ENCODE measurements at places on chromosomes 13 and 19.

- no peak for DNase-seq
Observed at GRCh38 chr13:95723438-95723837, 46.5 kb downstream of the DNAJC3 start.

- no peak for DNase-seq
Observed at GRCh38 chr13:110250258-110250891, 56.6 kb downstream of the COL4A1 start.

GRCh38 chr19:15222738-15223648, 9.3 kb downstream of the EPHX3 start:
- peak; percentile 76 for DNase-seq

DNA sequence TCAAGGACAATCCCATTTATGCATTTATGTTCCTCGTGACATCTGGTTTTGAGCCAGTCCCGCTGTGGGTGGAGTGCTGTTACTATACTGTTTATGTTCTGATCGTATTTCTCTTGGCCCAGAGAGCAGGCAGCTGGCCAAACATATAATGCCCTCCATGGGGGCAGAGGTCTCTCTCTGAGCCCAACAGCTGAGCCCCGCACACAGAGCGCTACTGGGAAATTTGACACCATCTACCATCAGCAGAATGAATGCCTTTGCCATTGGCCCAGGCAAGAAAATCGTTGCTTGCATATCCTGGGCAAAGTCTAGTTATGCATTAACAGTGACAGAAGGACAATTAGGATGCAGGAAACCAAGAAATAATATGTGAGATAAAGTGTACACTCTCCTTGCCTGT, 126.8 kb upstream of the CACNA1A start:
- DNase-seq, result no peak

- DNase-seq, result no peak
Observed at GRCh38 chr13:44030615-44031014, 150.9 kb downstream of the LACC1 start.

DNA sequence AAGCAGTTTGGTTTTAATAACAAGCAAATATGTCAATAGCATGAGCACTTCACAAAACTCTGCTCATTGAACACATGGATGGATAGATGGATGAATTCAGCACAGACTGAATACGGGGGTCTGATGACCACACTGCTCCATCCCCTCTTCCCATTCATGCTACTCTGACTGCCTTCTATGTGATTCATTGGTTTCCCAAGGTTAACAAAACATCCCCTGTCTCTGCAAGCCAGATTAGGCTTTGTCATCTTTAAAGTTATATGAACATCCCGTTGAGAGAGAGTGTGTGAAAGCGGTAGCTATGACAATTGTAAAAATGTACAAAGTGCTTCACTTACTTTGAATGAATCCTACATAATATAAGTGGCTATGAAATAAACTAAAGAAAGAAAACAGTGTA, 252.5 kb downstream of the OXGR1 start:
- no peak for DNase-seq

- no peak for DNase-seq
Observed at GRCh38 chr13:31201341-31202031, 1.7 kb downstream of the B3GLCT start.

DNA sequence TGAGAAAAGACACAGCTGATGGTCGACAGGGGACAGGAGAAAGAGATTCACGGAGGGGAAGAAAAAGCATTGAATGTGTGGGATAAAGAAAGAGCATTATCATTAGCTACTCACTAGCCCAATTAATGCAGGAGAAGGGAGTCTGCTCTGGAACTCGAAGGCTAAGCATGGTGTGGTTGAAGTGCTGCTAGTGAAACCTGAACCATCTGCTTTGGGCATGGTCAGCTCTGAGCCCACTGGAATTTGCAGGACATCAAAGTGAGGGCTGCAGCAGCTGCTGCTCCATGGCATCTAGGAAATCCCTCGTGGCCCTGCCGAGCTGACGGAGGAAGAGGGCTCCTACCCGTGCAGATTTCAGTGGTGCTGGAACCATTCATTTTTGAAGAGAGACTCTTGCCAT, 320.3 kb downstream of the ATP8A2 start:
- no peak for DNase-seq

GRCh38 chr19:56109226-56109625, 11.9 kb downstream of the ZNF787 start:
- DNase-seq, result no peak
